ENCODE measurements at places on chromosomes 2 and 18.

GRCh38 chr2:141497272-141497671 lies 633.5 kb downstream of the LRP1B start:
- no peak for DNase-seq

DNA sequence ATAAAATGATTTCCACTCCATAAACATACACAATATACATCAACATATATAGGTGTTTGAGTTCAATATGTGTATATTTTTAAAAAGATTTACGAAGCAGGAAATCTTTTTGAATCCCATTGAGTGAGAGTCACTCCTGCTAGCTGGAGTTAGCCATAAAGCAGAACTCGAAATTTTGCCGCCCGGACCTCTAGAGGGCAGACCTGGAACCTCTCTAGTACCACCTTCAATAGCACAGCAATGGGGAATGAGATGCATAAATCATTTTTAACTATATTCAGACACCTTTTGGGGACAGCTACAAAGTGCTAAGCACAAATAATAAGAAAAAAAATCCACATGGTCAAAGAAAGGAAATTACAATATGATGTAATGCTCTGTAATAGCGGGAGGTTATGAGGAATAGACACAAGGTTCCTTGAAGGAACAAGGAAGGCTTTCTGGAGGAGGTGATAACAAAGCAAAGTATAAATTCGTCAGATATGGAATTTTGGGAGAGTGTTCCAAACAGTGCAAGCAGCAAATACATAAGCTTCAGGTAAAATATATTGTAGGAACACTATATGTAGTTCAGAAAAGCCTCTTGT lies 533.4 kb downstream of the ERBB4 start:
- no peak for DNase-seq

DNA sequence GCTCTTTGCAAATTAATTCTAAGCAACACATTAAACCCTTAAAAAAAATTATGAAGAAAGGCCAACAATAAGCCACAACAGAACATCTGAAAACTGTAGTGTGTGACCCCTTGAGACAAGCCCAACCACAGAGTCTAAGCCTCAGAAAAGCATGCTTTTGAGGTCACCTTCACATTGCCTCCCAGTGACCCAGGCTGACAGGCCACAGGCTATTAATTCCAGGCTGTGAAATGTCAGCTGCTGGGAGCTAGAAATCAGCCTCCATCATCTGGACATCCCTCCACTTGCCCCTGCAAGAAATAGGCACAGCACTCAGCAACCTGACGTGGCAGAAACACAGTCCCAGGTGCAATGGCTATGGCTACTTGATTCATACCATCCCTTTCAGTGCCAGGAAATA lies 179.4 kb upstream of the ZFP36L2 start:
- no peak for DNase-seq

DNA sequence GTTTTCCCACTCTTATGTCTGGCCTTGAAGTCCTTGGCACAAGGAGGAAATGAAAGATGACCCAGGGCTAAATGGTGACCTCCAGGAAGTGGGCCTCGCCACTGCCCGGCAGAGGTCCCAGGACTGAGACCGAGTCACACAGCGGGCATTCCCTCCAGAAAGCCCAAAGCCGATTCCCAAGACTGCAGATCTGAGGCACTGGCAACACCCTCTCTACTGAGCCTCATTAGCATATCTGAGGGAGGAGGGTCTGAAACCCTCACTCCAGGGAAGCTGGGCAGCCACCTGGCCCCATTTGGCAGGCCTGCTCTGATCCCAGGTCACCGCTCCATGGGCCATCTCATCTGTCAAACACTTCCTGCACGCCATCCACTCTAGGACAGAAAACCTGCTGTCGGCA lies 29.1 kb downstream of the FAM178B start:
- no peak for DNase-seq

GRCh38 chr2:237154884-237155851 lies 69.5 kb downstream of the COPS8 start:
- DNase-seq, result no peak

GRCh38 chr18:577643-578375 lies 2.4 kb upstream of the CETN1 start:
- no peak for DNase-seq

DNA sequence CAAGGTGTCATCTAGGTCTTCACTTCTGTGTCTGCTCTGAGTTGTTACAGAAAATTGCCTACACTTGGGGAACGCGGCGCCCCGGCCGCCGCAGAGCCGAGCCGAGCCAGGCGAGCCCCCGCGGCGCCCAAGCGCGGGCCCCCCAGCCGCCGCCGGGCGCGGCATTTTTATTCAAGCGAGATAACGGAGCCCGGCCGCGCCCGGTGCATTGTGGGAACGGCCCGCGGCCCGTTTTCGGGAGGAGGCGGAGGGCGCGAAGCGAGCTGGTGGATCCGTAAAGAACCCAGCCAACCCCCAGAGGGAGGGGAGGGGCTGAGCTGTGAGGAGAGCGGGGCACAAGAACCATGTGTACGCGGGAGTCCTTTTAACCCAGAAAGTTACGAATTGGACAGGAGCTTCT lies 191.8 kb downstream of the FTCDNL1 start:
- no peak for DNase-seq

DNA sequence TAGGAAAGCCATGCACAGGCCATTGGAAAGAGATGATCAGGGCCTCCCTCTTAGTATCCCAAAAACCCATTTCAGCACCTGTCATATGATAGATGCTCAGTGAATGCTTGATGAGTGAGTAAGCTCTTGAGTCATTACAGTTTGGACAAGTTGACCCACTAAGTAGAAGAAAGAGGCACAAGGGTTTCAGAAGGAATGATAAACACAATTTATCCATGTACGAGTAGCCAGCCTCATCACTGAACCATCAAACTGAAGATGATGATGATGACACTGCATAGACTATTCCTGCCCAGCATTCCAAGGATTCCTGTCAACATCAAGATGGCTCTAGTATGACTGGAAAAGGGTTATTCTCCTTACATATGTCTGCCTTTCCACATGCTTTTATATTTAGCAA lies 596.0 kb downstream of the BCL11A start:
- DNase-seq, result no peak

- DNase-seq, result no peak
Observed at GRCh38 chr2:162731917-162732804, 106.4 kb downstream of the KCNH7 start.

- no peak for DNase-seq
Observed at GRCh38 chr2:20614201-20615067, 36.5 kb downstream of the HS1BP3 start.

GRCh38 chr2:76157531-76157930 lies 446.8 kb upstream of the GCFC2 start:
- no peak for DNase-seq

DNA sequence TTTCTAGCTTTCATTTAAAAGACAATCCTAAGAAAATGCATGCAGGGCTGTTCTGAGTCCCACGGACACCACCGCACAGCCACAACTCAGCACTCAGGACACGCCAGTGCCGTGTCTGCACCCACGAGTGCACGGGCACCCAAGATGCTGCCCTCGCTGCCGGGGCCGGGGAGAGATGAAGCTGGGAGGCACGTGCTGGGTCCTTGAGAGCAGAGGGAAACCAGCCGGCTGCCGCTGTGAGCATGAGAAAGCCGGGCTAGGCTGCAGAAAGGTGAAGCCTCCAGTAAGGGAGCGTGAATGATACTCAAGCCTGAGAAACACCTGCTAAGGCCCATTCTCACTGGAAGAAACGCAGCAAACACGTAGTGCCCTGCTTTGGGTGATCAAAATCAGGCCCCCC lies 4.8 kb downstream of the COPS9 start:
- no peak for DNase-seq

DNA sequence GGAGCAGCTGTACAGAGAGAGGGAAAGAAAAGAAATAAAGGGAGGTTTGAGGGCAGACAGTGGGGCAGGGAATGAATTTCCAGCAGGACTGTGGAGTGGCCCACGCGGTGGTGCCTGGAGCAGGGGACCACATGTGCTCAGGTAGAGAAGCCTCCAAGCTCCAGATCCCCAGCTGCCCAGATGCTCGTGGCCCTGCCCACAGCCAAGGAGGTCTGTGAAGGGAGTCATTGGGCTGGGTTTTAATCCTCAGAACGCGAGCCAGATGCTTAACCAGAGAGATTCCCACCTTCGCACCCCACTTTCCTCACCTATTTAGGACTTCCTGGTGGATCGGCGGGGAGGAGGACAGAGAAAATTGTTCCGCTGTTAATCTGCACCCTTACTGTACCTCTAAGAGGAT lies 369.4 kb downstream of the PARD3B start:
- no peak for DNase-seq

DNA sequence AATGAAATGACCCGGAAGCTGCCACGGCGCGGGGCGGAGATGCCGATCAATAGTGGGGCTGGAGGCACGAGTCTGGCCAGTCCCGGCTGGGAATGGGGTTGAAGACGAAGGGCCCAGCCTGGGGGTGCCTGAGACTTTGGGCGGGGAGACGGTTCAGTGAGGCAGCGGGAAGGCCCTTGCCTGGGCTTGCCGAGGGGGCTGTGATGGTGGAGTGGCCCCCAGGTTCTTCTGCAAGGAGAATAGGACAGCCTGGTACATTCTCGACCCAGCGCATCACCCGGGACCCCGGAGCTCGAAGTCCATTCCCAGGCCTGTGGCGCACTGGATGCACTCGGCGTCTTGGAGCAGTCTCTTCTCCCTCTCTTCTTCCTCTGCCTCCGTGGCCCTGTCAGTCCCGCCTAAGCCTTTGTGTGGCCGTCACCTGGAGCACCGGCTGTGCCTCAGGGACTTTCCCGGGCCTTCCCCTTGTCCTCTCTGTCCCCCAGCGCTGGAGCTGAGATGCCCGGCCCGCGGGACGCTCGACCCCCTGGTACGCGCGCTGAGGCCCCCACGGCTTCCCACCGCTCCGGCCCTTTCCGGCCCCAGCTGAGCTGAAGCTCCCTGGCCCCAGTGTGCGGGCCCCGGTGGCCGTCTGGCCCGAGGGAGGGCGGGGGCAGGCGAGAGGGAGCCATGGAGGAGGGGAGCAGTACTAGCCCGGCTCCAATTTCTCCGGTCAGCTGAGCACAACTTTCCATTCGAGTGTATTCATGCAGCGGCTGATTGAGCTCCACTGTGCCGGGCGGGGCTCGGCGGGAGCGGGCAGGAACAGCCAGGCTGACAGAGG lies 8.0 kb downstream of the SIX3 start:
- DNase-seq, result no peak

DNA sequence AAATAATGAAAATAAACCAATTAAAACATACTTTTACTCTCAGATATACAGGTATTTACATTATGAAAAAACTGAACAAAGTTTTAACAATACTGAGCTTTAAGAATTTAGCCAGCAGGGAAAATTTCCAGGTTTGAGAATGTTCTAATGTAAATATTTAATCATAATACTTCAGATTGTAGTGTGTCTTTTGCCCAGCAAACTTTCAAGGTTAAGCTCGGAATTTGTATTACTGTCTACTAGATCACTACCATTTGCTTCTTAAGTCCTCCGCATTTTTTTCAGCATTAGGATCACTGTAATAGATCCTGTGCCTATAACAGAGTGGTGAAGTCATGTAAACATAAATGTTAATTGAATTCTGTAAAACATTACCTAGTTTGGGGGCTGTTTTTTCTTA lies 52.7 kb downstream of the CFAP210 start:
- DNase-seq, result no peak

GRCh38 chr2:169185711-169186110 lies 116.3 kb downstream of the DHRS9 start:
- no peak for DNase-seq

DNA sequence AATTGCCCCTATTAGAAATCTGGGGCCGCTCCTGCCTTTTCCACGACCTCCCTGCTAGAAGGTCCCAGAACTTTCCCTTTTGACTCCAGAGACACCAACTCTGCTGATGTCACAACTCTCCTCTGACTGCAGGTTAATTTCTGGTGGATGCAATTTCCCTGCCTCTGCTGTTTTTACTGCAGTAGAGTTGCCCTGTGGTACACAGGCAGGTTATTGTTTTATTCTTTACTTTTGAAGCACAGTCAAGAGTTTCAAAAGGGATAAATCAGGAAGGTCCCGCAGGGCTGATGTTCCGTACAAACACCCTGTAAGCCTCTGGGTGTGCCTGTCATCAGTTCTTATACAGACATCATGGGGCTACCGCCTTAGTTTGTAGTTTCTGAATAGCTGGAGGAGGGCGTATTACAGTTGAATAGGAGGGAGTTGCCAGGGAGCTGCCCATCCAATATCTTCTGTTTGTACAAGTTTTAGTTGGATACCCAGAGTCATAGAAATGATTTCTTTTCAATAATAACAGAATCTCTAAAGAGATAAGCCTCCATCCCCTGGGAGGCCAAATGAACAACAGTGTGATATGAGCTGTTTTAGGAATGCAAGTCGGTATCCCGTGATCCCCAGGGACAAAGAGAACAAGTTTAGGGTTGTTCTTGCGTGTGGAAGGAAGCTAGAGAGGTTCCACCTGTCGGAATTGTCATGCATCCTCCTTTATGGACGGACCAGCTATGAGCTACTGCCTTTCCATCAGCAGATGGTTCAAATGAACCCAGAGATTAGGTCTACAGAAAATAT lies 108.4 kb upstream of the COPS8 start:
- no peak for DNase-seq

GRCh38 chr18:26089293-26090129 lies 902 bp downstream of the SS18 start:
- DNase-seq, result peak; percentile 2

DNA sequence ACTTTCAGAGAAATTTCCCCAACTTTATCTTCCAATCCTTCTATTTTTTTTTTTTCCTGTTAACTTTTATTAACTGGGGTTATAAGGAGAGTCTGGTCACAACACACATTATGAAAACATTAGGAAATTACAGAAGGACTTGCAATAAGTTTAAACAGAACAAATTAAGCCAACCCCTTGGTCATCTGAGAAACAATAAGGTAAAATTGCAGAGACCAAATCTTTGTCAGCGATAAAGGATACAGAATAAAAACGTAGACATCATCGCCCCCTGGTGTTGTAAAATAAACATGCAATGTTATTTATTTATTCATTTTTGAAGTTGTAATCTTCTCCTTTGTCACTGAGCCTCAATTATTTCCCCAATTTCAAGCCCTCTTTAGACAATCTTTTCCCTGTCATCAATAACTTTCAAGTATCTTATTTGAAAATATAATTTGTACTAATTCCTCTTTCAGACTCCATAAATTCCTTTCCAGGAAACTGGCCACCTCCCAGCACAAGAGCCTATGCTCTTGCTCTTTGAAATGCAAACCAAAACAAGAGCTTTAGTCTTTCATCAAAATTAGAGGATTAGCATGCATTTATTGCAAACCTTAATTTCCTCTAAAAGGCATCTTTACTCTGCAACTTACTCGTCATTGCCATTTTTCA lies 19.5 kb downstream of the G6PC2 start:
- DNase-seq, result no peak

- no peak for DNase-seq
Observed at GRCh38 chr2:97754690-97755346, 41.4 kb downstream of the ZAP70 start.

DNA sequence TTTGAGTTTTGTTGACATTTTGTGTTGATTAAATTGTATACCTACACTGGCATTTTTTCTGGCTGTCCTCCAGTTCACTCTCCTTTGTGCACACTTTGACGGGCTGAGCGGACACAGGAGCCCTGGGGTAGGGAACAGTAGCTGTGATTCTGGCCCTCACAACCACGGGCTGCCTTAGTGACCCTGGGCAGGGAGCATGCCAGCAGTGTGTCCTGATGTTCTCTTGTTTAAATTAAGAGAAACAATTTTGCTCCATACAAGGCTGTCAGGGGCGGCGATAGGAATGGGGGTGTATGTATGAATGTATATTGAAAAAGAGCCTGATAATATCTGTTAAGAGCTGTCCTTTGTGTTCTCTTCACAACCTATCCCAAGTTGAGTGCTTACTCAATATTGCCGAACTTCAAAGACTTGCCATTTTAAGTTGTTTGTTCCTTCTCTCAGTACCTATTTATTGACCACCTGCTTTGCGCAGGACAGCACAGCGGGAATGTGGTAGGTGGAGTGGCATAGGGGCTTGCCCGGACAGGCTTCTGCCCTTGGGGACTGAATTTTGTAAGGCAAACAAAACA lies 103.7 kb upstream of the EML6 start:
- DNase-seq, result no peak

All from stimulated activated CD4-positive, alpha-beta T cell treated with anti-CD3 and anti-CD28 coated beads, Interleukin-2, amount 100 ng/mL, for 48 hours (primary cell).